ENCODE measurements at places on chromosomes 5 and 9.
A peak's percentile ranks its signal among the peaks of the same experiment; 100 is the strongest.

DNA sequence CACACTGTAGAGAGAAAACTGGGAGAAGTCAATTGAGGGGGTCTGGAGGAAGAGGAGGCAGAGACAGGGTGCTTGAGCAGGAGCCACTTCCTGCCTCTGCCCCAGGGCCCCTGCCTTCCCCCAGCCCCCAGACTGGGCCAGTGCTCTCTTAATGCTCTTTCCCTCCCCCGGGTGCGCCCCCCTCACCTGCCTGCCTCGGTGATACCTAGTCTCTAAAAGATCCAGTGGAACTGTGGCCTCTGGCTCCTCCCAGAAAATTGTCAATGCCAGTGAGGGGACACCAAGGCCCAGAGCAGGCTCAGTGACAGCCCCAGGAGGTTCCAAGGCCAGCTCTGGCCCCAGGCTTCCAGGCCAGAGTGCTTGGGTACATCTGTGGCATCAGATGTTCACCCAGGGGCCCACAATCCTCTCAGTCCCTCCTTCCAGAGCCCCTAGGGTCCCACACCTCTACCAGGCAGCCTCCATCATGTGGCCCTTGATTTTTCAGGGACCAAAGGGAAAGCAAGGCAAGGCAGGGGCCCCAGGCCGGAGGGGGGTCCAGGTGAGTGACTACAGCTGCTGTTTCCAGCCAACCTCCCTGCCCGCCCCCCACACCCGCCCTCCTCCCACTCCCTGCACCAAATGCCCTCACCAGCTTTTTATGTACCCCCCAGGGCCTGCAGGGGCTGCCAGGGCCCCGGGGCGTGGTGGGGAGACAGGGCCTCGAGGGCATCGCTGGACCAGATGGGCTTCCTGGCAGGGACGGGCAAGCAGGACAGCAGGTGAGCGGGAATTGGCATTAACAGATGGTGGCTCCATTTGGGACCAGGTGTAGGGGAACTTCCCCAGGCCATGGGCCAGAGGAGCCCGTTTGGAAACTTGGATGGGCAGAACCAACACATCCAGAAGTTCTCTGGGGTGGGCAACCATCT lies 33.1 kb upstream of the ORM1 start:
- no peak for DNase-seq

DNA sequence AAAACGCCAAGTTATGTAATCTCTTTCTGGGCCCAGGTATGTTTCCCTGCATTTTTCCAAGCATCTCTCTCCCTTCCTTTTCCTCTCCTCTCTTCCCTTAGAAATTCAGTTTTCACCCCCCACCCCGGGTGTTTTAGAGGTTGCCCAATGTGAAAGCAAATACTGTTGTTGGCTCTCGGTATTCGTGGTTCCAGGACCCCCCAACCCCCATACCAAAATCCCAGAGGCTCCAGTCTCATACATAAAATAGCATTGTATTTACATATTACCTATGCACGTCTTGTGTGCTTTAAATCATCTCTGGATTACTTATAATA lies 48.8 kb downstream of the ACER2 start:
- DNase-seq: no peak

DNA sequence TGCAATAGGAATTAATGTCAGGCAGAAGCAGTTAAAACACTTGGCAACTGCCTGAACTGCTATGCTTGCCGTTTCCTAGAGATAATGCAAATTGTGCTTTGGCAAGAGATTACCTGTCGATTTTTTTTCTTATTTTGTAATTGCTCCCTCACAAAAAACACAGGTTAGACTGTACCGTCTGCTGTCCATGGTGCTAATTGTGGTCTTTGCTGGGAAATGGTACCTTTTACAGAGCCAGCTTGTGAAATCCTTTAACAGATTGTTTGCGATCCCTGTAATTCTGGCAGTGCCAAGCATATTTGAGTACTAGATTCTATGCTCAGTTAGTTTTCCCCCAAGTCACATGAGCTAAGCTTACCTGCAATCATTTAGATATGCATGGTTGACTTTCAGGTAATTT lies 2125.8 kb upstream of the WWC1 start:
- DNase-seq: peak; percentile 51

- DNase-seq: no peak
Measured at GRCh38 chr5:20323323-20323722, 335.3 kb upstream of the CDH18 start.

GRCh38 chr9:75907923-75908322 lies 17.4 kb downstream of the PCSK5 start:
- no peak for DNase-seq

DNA sequence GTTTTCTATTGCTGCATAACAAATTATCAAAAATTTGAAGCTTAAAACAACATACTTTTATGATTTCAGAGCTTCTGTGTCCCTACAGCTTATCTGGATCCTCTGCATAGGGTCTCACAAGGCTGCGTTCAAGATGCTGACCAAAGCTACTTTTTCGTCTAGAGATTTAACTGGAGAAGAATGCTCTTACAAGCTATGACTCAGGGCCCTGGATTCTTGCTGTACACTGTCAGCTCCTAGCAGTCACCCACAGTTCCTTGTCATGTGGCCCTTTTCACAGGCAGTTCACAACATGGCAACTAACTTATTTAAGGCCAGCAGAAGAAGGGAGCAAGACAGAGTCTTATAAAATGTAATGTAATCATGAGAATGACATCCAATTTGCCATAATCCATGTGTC lies 70.8 kb upstream of the FAM174A start:
- no peak for DNase-seq

DNA sequence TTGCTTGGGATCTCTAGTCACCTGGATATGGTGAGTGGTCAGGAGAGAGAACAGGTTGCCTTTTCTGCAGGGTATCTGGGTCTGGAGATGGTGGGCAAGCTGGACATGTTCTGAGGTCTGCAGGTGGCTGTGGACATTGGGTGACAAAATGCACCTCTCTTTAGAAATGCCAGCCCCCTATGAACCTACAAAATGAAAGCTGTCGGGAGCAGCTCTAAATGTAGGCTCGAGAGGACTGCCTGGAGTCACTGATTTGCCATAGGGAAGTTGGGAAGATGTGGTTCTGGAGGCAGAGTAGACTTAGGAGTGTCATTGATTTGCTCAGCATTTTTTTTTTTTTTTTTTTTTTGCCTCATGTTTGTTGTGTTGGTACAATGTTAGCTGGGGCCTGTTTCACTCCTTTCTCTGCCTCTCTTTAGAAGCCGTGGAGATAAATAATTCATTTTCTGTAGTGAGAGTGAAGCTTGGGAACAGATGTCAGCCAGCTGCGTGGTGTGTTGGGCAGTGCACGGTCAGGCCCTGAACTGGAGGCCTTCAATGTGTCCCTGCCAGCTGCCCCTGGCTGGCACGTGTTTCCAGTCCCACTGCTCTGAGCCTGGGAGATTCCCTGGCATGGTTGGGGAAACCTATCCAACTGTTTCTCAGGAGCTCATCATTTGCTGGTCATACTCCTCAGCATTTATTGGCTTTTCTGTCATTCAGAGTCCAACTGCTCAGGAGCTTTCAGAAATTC lies 5.4 kb downstream of the RGS3 start:
- no peak for DNase-seq

DNA sequence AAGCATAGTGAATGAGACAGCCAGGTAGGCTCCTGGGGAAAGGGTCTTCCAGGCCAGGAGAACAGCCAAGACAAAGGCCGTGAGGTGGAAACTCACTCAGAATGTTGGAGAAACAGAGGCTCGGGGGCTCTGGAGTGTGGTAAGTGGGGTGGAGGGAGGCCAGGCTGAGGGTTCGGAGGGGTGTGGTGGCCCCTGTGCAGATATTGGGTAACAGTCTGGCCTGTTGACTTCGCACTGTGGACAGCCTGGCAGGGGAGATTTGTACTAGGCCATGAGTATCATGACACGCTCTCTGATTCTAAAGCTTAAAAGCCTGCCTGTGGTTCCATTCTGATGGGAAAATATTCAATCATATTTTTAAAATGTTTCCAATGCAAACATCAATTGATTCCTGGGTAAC lies 239.3 kb downstream of the GADD45G start:
- no peak for DNase-seq

GRCh38 chr5:56516441-56516840 lies 283.3 kb upstream of the ANKRD55 start:
- DNase-seq: no peak

GRCh38 chr9:111036429-111036789 lies 1.9 kb downstream of the LPAR1 start:
- peak; percentile 70 for DNase-seq

- no peak for DNase-seq
Measured at GRCh38 chr9:13589034-13589737, 309.7 kb upstream of the MPDZ start.

GRCh38 chr5:107090506-107090905 lies 580.2 kb downstream of the EFNA5 start:
- DNase-seq: no peak

DNA sequence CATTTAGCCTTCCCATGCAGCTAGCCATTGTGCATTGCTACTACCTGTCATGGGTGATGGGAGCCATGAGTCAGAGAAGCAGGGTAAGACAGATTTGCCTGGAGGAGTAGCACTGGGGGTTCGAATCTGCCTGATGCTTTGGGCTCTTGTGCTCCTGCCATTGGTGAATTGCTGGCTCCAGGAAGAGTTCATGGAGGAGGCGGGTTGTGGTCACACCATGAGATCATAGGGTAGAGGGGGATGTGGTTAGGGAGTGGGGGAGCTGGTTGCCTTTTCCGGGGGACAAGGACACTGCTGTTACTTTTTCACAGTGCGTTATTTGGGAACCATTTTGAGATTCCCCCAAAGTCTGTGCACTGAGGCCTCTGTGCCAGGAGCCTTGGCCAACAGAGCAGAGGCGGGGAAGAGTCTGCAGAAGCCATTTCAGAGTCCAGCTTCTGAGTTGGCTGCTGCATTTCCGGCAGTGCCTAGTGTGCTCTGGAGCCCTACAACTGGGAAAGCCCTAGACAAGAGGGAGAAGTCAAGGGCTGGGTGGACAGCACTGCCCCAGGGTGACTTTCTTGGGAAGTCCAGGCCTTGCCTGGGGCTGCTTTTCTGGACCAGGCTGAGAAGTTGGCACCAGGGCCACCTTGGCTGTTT lies 6.2 kb downstream of the ANGPTL2 start:
- no peak for DNase-seq

DNA sequence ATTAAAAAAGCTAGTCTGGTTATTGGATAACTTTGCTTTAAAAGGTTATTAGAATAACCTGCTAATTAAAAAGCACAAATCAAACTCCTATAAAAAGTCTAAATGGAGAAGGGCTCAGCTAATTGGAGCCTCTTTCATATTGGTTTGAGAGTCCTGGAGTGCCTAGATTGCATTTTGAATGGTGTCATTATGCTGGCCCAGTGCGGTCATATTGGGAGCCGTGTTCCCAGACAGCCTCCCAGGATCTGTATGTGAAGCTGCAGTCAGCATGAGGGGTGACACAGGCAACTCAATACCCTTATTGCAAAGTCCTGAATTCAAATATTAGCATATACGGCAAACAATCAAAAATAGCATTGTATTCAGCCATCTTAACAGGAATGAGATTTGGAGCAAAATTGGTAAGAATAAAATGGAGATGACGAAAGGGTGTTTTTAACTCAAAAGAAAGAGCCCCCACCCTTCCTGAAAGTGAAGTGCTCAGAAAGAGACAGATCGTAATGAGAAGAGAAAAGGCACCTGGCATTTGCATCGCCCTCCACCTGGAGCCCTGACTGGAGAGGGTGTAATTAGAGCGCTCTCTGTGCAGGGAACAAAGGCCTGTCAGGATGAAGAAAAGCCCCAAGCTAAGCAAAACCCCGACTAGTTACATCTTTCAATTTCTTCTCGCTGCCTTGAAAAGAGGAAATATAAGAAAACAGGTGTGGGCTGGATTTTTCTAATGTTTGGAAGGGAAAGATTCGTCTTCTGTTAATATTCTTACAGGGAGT lies 621.0 kb upstream of the ADAMTS16 start:
- no peak for DNase-seq

DNA sequence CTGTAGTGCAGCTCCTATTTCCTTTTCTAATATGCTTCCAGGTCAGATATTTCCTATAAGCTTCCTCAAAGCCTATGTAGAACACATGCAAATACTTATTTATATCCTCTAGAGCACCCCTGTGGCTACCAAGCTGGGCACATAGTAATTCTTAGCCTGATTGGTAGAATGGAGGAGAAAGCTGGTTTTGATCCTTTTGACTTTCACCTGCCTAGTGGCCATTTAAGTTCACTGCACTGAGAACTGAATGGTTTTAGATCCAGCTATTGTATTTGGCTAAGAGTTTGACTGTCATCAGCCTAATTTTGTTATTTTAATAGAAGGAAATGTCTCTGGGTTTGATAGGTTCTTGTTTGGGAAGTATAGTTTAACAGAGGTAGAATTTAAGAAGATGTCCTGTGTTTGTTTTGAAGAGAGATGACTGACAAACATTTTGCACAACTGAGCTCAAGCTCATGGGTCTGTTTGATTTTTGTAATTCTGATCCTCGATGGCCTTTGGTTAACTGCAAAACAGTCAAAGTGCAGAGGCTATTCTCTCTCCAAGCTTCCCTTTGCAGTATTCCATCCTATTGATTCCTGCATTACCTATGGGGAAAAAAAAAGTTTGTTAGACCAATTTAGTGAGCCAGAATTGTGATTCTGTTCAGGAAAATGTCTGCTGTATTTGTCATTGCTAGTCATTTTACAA lies 85.4 kb downstream of the KCNN2 start:
- DNase-seq: no peak

- DNase-seq: no peak
Measured at GRCh38 chr9:75365196-75365595, 276.9 kb downstream of the OSTF1 start.

GRCh38 chr9:33125871-33126823 lies 41.0 kb downstream of the B4GALT1 start:
- no peak for DNase-seq

DNA sequence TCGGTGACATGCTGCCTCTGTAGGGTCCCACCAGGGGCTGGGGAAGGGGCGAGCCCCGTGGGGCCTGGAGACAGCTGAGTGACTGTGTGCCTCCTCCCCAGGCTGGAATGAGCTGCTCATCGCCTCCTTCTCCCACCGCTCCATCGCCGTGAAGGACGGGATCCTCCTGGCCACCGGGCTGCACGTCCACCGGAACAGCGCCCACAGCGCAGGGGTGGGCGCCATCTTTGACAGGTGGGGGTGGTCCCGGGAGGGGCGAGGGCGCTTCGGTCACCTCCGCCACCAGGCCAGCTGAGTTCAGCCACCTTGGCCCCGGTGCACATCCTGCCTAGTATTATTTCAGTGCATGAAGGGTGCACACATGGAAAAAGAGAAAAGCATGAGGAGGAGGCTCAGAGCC lies 102.8 kb downstream of the RXRA start:
- no peak for DNase-seq

DNA sequence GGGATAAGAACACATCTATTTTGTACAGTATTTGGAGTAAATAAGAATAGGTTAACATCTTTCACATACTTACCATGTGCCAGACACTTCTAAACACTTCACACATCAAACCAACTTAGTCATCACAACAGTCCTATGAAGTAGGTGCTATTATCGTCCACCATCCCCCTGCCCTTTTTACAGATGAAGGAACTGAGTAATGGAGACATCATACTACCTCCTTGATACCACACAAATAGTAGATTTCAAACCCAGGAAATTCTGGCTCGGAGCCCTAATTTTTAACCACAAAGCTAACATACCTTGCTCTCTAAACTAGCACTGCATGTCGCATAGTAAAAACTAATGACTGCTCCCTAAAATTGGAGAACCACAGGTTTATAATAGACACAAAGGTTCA lies 4.2 kb upstream of the ZNF366 start:
- no peak for DNase-seq

- no peak for DNase-seq
Measured at GRCh38 chr9:35274993-35275392, 113.2 kb downstream of the UNC13B start.
